ENCODE measurements at places on chromosomes 7 and 10.

DNA sequence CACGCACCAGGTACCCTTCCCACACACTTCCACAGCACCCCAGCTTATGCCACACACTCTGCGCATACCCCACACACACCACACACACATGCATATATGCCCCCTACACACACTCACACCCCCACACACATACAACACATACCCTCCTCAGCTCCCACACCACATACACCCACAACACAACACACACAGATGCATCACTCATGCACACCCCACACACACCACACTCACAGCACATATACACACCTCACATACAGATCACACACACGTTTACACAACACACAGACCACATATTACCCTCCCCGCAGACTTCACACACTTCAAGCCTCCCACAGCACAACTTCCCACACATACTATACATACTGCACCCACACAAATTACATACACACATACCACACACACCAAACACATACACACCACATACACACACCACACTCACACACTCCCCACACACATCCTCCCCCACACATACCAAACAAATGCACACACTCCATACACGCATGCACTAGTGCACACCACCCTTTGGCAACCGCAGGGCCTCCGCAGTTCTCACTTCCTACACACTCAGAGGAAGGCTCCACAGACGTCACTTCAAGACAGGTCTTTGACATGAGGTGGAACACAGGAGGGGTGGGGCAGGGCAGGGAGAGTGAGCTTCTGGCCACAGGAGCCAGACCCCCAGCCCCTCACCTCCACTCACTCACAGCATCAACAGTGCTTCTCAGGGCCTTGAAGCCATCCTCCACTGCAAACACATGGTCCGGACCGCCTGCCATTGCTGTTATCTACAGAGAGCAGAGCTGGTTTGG is 18.5 kb upstream of the ANTXRL start:
- no peak for DNase-seq

DNA sequence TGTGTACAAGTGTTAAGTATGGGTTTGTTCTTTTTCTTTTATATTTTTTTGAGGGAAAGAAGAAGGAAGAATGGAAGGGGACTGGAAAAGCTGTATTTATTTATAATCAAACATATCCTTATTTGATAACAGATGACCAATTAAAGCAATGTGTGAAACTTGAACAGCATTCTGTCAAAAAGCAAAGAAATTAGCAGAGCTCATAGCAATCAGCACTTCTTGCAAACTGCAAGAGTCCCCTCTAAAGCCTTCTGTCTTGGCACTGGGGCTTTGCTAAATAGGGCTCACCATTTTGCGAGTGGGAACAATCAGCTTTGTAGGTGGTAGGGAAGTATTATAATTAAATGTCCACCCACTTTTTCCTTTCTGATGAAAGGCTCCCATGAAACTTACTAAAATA is 164.9 kb upstream of the LRRTM3 start:
- no peak for DNase-seq

DNA sequence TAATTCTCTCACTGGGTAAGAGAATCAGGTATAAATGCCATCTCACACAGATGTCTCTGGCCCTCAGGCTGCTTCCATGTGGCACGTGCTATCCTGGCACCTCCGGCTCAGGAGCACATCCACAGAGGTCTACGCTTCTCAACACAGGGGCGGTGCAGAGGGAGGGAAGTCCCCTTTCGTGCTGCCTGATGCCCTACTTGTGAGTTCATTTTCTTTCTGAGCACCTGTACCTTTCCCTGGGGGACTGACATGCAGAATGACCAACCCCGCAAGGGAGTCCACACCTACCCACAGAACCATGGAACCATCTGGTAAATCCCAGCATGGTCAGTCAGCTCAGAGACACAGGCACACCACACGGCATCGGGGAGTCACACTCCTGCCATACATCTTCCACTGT is 99.0 kb upstream of the SAMD8 start:
- no peak for DNase-seq

DNA sequence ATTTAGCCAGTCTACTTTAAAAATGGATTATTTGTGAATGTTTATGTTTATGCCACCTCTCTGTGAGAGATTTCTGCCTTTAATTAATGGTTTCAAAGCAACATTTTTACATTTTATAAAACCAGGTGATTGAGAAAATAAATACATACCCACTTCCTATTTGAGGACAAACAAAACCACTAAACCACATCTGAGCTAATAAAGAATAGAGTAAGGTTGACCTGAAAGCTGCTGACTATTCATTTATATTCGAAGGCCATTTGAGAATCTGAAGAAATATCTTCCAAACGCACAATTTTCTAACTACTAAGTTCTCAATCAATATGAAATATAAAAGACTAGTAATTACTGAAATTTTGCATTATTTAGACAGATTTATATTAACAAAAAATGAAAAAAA is 705.1 kb downstream of the XPNPEP1 start:
- no peak for DNase-seq

- no peak for DNase-seq
These were observed 4.5 kb downstream of the VGF start for GRCh38 chr7:101160910-101161309.

GRCh38 chr7:40560672-40561071 is 425.9 kb downstream of the SUGCT start:
- DNase-seq: no peak

DNA sequence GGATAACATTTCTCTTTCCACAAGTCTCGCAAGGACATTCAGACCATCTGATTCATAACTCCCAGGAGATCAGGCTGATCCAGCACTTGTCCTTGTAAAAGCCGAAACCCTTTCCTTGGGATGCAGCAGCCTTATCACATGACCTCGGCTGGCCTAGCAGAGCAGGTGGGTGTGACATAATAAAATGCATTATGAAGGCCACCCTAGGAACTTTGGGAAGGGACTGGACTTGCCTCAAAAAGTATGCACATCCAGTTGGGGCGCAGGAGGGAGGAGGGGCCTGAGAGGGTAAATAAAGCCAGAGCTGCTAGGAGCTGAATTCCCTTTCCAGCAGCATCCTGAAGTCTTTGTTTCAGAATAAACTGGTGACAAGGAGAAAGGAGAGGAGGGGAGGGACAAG is 260.8 kb downstream of the SNX13 start:
- DNase-seq: no peak

DNA sequence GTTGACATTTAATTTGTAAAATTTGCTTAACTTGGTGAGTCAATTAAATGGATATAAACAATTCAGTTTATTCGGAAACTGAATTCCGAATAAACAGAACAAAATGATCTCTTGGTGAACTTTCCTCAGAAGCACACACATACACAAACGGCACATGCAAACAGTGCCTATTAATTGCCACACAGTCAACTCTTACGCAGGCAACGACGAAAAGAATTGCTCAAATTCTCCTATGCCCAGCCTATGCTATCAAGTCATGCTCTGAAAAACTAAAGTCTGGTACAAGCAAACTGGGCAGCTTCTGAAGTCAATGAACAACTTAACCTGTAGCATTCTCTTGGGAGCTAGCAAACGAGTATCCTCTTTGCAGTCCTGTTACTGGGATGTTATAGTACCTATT is 38.8 kb upstream of the ASL start:
- no peak for DNase-seq

DNA sequence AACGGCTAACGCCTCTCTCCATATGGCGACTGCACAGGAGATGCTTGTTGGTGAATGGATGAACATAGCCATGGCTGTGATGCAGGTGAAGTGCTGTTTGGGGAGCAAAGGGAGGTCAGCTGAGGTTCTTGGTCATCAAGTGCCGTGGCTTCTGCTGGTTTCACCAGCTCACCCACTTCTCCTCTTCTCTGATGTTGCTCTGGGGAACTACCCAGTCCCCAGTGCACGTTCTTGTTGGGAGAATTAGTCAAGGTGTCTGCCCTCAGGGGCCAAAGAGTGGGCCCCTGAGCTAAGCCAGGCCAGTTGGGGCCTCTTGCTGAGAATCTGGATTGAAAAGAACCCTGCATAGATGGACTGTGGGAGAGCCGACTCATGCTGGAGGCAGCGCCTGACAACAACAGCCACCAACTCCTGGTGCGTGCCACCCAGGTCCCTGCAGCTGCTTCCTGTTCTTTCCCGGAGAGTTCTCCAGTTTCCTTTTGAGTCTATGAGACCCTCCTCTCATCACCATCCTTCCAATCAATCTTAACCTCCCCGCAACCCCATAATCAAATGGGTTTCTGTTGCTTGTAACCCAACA is 3.0 kb downstream of the BTBD16 start:
- no peak for DNase-seq

- DNase-seq: no peak
These were observed 430.2 kb upstream of the VSTM2A start for GRCh38 chr7:54111814-54112511.

DNA sequence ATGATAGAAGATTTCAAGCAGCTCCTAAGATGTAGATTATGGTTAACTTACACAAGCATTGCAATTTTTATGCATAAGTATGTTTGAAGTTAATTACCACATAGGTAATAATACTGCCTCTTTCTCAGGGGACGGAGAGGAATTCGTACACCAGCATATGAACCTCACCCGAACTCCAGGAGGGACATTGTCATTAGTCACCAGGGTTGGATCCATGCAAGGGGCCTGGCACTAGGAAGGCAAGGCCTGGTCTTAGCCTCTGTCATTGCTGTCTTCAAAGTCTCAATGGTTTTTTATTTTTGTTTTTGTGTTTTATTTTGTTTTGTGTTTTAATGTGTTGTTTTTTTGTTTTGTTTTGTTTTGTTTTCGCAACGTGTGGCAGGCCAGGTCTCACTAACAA is 145.6 kb upstream of the PPP2R2D start:
- DNase-seq: no peak

DNA sequence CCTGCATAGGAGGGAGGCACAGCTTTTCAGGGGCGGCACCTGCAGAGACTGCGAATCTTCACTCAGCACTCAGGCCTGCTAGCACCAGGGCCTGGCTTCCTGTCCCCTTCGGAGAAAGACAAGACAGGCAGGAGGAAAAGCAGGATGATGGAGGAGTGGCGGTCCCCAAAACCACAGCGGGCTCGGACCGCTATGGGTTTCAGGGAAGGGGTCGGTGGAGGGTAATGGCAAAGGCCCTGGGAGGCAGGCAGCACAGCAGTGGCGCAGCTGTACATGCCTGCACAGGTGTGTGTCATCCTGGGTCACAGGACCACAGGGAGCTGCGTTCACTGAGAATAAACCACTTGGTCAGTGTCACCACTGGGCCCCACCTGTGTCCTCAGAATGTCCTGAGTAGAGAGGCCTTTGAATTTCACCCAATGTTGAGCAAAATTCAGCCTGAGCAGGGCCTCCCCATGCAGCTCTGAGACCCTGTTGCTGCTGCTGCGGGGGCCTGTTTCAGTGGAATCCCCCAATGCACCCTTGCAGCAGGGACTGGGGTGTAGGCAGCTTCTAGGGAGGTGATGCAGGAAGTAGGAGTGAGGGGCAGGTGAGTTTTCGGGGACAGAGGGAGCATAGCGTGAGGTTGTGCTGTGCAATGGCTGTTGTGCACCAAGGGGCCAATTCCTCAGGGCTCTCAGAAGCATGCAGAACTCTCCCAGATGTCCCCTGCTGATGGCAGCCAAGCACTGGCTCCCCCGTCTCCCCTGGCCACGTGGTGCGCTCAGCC is 90.6 kb upstream of the PPP2R2D start:
- no peak for DNase-seq

GRCh38 chr7:100515072-100515532 is 23.9 kb upstream of the AGFG2 start:
- no peak for DNase-seq

- DNase-seq: no peak
These were observed 18.3 kb downstream of the VOPP1 start for GRCh38 chr7:55554038-55554437.

GRCh38 chr7:36735172-36735571 is 10.9 kb upstream of the AOAH start:
- no peak for DNase-seq

- DNase-seq: no peak
These were observed 6.9 kb downstream of the CELF2 start for GRCh38 chr10:11024596-11024995.

DNA sequence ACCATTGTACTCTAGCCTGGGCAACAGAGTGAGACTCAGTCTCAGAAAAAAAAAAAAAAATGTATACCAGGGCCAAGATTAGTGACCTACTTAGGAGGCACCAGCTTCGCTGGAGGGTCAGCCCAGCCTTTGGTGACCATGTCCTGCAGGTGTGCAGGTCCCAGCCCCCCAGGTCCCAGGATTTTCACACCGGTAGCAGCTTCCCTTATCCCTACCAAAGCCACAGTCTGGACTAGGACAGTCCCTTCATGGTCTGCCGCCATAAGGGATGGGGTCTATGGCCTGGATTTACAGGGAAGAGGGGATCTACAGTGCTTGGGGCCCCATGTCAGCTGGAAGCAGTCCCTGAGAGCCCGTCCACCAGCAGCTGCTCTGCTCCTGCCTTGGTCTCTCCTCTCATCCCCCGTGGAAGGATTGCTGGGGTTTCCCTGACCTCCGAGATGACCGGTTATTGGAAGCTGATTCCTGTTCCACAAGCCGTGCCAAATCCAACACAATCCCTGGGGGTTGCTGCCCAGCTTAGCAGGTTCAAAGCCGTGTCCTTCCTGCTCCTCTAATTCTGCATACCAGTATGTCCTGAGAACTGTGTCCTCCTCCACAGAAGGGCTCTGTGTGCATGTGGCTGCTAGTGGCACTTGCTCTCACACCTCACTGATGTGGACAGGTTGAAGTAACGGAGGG is 11.0 kb upstream of the NDUFB2 start:
- DNase-seq: no peak

- DNase-seq: peak; percentile 69
These were observed 60.7 kb downstream of the CD36 start for GRCh38 chr7:80699045-80699638.

- no peak for DNase-seq
These were observed 53.5 kb upstream of the VIPR2 start for GRCh38 chr7:159198016-159198724.

DNA sequence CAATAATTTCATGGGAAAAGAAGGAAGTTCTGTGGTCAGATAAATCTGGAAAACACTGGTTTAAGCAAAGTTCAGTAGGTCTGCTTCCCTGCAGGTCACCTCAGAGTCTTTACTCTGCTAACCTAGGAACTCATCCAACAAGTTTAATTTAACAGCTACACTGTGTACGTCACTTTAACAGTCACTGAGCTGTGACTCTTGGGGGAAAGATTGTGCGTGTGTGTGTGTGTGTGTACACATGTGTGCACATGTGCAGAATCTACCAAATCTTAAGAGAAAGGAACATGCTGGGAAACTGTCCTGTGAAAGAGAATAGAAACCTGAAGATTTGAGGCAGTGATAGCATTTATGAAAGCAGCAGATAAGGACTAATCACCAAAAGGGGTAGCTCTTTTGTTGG is 62.6 kb downstream of the IKZF1 start:
- no peak for DNase-seq

GRCh38 chr7:51366930-51367613 is 50.5 kb upstream of the COBL start:
- DNase-seq: no peak

DNA sequence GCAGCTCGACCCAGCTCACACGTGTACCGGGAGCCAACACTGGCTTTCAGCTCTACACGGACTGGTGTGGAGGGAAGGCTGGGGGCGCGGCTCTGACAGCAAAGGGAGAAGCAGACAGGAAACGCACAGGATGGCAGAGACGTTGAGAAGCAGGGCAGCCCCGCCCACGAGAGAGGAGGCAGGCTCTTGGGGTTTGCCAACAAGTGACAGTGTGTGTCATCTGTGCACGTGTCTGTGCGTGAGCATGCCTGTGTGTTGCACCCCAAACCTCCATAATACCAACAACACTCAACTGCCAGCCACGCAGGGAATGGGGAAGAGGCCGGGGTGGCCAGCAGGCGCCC is 64.4 kb upstream of the PDGFA start:
- no peak for DNase-seq
